ENCODE measurements at places on chromosomes 1 and 21.

DNA sequence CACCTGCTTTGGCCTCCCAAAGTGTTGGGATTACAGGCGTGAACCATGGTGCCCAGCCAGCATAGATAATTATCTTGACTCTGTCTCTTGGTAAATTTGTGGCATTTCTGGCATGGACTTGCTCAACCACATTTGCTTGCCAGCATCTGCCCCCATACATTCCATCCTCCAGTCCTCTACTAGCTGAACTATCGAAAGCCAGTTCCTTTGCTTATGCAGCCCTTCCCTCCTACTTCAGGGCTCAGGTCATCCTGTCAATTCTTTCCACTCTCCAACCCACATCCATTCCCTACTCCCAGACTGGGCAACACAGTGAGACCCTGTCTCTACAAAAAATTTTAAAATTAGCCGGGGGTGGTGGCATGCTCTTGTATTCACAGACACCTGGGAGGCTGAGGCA, 13.0 kb upstream of the UQCRHL start:
- DNase-seq, result peak; percentile 15

DNA sequence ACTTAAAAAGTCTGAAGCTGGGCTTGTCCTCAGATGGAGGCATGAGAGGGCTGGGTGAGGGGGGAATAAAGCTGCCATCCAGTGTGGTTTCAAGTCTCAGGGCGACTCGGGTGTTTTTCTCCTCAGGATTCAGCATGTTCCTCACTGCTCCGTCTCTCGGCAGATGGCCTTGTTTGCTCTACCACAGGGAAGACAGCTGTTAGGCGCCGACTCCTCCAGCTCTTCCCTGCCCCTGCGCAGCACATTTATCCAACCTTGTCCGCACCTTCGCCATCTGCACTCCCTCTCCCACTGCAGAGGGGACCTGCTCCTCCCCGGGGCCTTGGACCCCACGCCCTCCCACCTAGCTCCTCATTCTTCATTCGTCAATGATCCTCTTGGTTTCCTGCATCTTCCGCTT, 16.6 kb upstream of the S100A11 start:
- no peak for DNase-seq

GRCh38 chr1:232578651-232579195, 51.2 kb downstream of the SIPA1L2 start:
- DNase-seq, result no peak

DNA sequence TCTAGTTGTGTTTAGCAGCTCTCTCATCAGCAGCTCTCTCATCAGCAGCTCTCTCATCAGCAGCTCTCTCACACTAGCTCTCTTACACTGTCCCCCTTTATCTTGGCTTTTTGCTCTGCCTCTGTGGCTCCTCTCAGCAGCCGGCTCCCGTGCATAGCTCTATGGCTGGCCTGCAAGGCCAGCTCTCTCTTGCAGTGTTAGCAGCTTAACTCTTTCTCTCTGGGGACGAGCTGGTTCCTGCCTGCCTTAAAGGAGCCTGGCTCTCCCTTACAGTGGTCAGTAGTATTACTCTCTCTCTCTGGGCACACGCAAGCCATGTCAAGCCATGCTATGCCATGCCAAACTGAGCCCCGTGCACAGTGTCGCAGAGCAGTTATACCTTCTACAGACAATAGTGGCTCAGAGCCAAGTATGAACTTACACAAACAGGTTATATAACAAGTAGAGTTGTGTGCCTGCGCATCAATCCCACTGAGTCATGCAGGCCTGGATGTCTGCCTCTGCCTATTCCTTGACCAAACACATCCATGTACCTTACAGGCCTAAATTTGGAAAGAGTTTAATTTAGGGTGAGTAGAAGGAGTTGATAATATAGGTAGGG, 295.9 kb downstream of the TPR start:
- DNase-seq, result no peak

- no peak for DNase-seq
These were observed 29.3 kb upstream of the DNAJC11 start for GRCh38 chr1:6730880-6731279.

DNA sequence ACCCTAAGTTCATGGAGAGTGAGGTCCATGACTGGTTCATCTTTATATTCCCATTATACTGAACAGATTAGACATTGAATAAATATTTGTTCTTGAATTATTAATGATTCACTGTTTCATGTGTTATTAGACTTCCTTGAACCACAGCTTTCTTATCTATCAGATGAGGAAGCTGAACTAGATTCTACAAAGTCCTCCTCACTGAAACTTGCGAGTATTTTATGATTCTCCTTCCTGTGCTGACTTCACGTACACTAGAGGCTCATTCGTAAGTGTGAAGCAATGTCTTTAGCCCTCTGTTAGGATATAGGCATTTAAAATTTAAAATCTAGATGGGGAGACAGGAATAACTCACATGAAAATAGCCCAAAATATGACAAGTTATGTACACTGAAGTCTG, 95.6 kb upstream of the IRF2BP2 start:
- no peak for DNase-seq

GRCh38 chr1:23083714-23084480, 64.6 kb downstream of the KDM1A start:
- DNase-seq, result peak; percentile 58

DNA sequence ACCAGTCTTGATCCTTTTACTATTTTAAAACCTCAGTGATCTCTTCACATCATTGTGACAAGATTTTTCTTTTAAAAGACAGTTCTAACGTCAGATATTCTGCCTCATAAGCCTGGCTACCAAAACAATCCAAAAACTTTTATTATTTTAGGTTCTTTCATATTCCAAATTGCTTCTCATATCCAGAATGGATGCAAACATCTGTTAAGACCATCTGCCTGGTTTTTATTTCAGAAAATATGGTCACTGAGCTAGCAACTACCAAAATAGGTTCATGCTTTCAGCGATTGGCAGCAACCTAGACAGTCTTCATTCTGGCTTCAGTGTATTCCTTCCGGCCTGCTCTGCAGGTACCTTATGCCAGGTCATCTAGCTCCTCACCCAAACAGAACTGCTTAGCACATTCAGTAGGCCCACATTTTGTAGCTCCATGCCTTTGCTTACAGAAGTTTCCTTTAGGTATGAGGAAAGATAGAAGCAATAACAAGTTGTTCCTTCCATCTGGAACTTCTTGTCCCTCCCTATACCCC, 59.0 kb upstream of the CACYBP start:
- no peak for DNase-seq

- no peak for DNase-seq
These were observed 350.9 kb upstream of the SPAG17 start for GRCh38 chr1:118535901-118536300.

DNA sequence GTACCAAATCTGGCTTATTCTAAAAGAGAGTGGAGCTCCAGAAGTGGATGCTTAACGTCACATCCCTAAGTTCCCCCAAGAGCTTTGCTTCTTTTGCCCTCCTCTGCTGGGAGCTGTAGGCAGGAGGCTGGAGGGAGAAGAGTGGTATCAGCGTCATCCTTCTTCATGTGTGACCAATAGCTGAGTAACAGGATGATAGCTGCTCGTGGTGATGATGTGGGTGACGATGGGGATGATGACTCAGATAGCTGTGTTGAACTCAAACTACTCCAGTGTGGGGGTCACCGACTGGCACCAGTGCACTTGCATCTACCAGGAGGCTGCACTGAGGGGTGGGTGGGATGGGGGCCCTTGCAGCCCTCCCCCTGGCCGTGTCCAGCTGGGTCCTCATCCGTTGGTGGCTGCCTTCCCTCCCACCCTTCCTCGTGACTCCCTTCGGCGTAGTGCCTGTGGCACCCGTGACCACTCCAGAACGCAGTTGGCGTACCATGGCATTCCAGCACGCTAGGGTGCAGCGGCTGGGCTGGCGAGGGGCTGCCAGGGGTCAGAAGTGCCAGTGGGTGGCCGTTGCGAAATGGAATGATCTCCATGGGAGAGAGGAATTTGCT, 1.1 kb downstream of the IGFN1 start:
- DNase-seq, result peak; percentile 93

- DNase-seq, result no peak
These were observed 451.7 kb downstream of the SIPA1L2 start for GRCh38 chr1:232178191-232178590.

- no peak for DNase-seq
These were observed 67.1 kb downstream of the BCAR3 start for GRCh38 chr1:93614541-93614940.

DNA sequence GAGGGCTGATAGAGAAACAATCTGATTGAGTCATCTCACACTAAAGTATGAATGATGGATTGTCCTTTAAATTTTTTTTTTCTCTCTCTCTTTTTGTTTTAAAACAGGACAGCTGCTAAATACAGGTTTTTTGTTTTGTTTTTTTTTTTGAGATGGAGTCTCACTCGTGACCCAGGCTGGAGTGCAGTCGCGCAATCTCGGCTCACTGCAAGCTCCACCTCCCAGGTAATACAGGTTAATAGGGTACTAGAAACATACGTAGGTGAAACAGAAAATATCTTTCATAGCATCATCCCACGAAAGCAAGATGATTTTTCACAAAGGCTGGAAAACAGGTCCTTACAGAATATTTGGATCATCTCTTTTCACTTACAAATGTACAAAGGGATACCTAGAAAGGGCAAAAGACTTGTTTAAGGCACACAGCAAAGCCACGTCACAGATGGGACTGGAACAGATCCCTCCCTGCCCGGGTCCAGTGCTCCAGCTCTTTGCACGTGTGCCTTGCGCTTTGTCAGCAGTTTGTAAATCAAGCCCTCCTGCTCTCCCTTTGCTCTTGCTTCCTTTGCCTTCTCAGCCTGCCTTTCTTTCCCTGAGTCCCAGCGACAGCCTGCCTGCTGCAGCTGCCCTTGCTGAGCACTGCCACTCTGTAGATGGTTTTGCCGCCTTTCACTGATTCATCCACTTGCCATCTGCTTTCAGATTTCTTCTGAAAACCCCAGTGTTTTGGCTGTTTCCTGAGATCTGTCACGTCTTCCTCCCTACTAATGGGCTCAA, 171.3 kb upstream of the BEND5 start:
- no peak for DNase-seq

- DNase-seq, result no peak
These were observed 151.4 kb downstream of the AMY1C start for GRCh38 chr1:103901072-103901471.

DNA sequence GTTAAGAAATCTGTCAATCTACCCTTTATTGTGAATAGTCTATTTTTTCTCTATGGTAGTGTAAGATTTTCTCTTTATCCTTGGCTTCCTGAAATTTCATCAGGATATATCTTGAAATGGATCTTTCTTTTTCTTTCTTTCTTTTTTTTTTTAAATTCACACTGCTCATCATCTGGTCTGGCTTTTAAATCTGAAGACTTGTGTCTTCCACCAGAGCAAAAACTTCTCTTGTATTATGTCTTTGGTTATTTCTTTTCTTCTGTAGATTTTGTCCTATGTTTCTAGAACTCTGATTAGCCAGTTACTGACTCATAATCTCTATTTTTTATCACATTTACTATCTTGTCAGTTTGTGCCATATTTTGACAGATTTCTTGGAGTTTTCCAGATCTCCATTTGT, 133.8 kb upstream of the LMO4 start:
- no peak for DNase-seq

- no peak for DNase-seq
These were observed 620.4 kb upstream of the BEND5 start for GRCh38 chr1:49397086-49397485.

GRCh38 chr1:109527098-109527811, 12.4 kb upstream of the GPR61 start:
- DNase-seq, result no peak

DNA sequence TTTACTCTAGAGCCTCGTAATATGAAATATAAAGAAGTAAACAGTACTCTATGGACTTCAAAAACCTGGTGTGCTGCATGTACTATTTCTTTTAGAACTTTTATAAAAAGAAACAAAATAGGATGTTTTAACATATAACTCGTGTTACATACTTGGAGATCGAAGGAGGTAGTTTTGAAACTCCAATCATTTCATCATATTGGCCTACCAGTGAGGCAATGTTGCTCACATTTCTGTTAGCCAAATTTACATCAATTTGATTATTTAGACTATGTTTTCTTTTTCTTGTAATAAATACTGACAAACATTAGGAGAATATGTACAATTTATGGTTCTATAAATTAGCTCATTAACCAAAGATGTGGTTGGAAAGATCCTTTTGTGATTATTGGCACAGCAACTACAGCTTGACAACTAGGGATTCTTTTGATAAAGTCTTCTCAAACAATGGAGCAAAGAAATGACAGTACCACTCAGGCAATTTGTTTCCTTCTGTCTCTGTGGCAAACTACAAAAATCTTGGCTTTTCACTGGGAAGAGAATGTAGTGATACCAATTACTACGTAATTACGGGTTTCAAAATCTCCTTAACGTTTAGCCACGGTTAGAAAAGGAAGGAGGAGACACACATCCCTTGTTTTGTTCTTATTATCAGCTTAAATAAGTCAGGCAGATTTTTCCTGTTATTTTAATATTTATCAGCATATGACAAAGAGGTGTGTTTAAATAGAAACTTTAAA, 266.6 kb upstream of the SGIP1 start:
- no peak for DNase-seq

- DNase-seq, result no peak
These were observed 136.6 kb downstream of the KIF26B start for GRCh38 chr1:245291351-245291750.

DNA sequence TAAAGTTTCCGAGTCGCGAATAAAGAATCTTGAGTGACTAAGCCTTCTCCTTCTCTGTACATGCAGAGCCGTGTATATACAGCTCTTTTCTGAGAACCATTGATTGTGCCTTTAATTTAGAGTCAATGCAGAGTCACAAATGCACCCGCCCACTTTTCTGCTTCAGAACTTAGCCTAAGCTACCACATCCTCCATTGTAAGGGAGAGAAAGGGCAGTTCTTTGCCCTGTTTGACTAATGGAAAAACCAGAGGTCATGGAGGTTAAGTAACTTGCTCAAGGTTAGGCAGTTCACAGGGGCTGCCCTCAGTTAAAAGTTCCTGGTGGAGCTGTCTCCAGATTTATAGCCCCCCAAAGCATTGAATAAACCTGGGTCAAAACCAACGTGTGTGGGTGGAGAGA, 139.6 kb downstream of the TOMM20 start:
- DNase-seq, result no peak

DNA sequence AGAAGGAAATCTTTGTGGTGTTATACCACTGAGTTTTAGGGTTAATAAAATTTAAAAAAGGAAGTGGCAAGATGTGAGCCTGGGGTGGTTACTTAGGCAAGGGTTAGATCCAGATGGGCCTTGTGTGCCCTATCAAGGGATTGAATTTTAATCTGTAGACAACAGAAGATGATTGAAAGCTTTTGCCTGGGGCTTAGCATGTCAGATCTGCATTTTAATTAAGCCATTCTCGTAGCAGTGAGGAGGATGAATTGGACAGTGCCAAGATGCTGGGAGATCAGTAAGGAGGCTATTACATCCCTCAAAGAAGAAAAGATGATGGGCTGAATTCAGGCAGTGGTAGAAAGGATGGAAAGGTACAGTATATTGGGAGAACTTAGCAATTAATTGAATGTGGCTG, 42.3 kb downstream of the HMGB4 start:
- no peak for DNase-seq

DNA sequence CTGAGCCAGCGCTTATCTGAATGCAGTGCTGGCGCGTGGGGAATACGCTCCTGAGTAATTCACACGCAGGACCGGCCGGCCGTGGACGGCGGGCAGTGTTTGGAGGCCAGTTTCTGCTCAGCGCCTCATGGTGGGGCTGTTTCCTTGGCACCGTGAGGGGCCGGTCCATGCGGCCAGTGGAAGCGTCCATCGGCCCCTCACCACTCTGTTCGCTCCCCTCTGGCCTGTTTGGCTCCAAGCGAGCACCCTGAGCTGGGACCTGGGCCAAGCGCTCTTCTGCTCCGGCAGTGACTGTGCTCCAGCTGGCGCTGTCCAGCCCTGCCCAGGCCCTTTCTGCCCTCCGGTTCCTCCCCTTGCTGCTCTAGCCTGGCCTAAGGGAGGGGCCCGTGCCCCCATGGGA, 16.3 kb upstream of the PLCH2 start:
- peak; percentile 53 for DNase-seq
